ENCODE measurements at places on chromosomes 1 and 21.

GRCh38 chr1:234226113-234226818, 147.0 kb upstream of the COA6 start:
- no peak for DNase-seq

DNA sequence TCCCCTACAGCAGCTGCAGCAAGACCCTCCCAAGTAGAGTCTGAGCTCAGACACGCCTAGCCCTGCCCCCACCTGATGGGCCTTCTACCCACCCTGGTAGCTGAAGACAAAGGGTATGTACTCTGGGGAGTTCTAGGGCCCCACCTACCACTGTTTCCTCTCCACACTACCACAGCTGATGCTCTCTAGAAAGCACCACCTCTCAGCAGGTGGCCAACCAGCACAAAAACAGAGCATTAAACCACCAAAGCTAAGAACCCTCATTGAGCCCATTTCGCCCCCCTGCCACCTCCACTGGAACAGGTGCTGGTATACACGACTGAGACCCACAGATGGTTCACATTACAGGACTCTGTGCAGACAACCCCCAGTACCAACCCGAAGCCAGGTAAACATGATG, 258.9 kb downstream of the SETD4 start:
- no peak for DNase-seq

- no peak for DNase-seq
These were observed 10.4 kb upstream of the KCNA2 start for GRCh38 chr1:110616587-110616986.

GRCh38 chr1:9481048-9481447, 58.2 kb upstream of the SLC25A33 start:
- no peak for DNase-seq

DNA sequence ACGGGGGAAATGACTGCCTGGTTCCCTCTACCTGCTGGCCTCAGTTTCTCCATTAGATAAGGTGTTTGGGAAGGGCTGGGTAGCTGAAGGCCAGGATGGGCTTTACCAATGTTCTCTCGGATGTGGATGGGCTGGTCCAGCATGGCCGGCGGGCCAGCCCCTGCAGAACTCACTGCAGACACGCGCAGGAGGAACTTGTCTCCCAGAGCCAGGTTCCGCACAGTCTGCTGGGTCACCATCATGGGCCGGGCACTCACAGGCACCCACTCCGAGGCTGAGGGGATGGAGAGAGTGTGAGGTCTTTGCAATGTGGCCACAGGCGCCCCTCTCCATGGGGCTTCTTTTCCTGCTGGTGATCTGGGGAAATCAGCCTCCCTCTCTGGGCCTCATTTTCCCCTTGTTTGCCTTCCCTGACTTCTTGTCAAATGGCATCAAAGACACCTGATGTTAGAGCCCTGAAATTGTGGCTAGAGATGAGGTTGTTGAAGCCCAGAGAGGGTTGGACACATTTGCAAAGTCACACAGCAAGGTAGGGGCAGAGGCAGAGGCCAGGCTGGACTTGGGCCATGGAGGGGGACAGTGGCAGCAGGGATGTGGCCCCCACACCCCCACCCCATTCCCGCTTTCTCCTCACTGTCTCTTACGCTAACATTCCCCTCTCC, 1.2 kb downstream of the MYBPH start:
- DNase-seq, result no peak

- no peak for DNase-seq
These were observed 73.7 kb downstream of the KCNK2 start for GRCh38 chr1:215156232-215156631.

- no peak for DNase-seq
These were observed 42.2 kb downstream of the KCNK1 start for GRCh38 chr1:233656032-233656635.

Measured in cortex of kidney (tissue), 1 donor.